ENCODE measurements at places on chromosomes 3 and 15.

- DNase-seq, result no peak
Observed at GRCh38 chr15:80286055-80286454, 34.0 kb upstream of the CTXND1 start.

- peak; percentile 25 for DNase-seq
Observed at GRCh38 chr3:53046171-53047170, 598 bp upstream of the SFMBT1 start.

DNA sequence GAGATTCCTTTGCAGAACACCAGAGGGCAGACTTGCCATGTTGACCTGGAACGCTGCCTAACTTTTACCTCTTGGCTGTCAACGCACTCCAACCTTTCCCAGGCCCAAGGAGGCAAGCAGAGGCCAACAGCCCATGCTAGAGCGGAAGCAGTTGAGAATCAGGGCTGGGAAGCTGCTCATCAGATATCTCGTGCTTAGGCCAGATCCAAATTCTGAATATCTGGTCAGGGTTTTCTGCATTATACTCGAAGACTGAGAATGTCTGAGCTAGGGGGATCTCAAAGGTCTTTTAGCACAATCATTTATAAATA, 2.5 kb downstream of the XIRP1 start:
- DNase-seq, result no peak

DNA sequence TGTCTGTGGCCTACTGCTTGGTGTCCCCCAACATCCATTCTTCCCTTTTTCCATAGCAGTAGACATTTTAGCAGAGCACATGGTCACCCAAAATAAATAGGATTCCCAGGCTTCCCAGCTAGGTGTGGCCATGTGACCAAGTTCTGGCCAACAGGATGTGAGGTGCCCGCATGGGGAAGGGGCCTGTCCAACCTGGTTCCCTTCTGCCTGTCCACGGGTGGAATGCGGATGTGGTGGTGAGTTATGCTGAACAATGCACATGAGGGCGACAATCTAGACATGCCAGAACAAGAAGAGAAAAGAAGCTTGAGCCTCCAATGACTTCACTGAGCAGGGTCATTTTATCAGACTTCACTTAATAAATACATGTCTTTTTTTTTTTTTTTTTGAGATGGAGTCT, 77.6 kb upstream of the DLG1 start:
- no peak for DNase-seq

DNA sequence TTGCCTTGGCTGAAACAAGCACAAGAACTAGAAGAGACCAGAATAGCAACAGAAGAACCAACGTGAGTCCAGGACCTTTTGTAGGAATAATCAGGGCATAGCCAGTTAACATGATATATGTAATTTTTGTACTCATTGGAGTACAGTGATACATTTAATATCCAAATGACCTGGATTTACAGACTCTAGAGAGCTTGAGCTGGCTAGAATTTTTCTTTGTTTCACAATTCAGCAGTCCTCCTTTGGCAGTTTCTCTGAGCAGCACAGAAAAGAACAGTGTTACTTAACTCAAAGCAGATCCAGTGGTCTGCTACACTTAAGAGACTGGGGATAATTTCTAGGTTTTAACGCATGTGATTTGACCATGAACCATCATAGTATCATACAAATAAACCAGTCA, 245.7 kb downstream of the ADAMTSL3 start:
- no peak for DNase-seq

Data from activated CD4-positive, alpha-beta T cell treated with anti-CD3 and anti-CD28 coated beads, Interleukin-2, amount 50 U/mL, for 24 hours (primary cell).